ENCODE measurements at places on chromosomes 3 and 15.
A peak's percentile ranks its signal among the peaks of the same experiment; 100 is the strongest.

- no peak for DNase-seq
Observed at GRCh38 chr15:88745696-88746095, 57.5 kb upstream of the ACAN start.

DNA sequence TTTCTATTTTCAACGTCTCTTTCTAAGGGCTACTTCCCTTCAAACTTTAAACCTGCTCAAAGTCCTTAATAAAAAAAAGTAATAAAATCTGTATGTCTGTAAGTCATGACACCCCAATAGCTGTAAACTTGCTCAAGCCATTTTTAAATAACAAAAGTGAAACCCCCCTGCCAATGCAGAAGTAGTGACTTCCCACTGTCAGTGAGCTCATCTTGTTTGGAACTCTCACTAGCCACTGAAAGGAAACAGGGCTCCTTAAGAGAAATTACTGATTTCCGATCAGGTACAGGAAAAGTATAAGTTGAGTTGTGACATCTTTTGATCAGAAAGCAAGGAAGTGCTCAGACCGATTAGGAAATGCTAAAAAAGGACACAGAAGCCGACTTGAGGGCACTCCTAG is 27.6 kb upstream of the GPR171 start:
- DNase-seq = no peak

DNA sequence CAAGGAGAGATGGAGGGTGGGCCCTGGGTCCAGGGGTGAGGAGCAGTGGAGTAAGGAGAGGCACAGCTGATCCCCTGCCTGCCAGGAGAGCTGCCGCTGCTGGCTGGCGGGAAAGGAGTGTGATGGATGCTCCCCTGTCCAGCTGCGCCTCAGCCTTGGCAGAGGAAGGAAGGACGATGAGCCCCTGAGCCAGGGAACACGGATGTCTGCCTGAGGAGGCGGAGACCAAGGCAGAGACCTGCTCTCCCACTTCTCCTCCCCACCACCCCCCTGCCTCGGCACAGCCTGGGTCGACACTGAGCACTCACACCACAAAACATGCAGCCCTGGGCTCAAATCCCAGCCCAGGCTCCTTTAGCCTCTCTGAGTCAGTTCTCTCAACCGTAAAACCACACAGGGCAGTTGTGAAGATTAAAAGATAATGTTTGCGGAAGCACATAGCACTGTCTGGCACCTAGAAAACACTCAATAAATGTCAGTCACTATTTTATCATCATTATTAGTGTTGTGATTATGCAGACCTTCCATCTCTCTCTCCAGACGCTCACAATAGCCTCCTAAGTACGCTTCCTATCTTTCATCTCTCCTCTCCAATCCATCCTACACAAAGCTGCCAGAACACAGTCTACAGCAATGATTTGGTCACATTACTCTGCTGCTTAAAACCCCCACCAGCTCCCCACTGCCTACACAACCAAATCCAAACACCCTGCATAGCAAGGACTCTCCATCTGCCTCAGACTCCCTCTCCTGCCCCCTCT is 52.2 kb downstream of the SEMA5B start:
- peak; percentile 95 for DNase-seq

DNA sequence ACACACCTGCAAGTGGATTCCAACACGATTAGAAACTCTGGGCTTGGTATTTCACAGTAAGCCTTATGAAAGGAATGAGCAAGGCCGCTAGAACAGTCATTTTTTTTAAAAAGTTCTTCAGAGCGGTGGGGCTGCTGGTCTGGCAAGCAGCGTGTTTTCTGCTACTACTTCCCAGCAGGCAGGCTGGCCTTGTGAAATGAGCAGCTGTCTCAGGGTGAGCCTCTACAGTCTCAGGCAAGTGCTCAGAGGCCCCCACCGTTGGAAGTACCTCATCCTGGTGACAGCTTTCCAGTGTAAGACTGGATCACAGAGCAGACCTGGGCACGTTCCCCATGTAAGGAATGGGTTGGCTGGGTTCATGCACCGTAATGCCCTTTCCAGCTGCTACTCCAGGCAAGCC is 119.2 kb downstream of the LRIG1 start:
- DNase-seq = no peak

DNA sequence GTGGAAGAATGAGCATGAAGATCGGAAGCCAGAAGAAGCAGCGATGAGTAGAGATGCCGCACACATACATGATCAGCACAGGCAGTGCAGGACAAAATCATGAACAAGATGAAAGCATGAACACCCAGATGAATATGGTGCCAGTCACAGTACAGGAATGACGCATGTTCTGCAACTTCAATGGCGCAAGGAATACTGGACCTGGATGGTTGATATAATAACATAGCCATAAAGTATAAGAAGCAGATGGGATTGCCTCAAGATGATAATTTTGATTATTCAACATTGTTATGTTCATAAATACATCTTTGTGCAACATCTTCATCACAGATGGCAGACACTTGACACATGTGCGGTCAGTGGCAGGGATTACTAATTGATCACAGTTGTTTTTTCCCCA is 59.7 kb upstream of the SLCO3A1 start:
- no peak for DNase-seq

DNA sequence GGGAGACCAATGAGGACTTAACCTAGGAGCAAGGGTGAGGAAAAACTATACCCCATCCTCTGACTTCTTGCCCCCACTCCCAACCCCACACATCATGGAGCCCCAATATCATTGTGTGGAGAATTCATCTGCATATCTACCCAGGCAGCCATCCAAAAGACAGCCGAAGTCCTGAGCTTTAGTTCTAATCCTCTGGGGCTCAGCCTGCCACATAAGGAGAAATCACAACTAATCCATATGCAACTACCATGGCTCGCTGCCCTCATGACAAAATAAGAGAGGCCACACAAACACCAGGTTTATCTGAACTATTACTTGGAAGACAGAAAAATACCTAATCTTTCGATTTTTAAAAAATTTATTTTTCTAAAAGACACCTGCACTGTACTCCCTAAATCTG is 17.7 kb downstream of the HEXA start:
- no peak for DNase-seq

DNA sequence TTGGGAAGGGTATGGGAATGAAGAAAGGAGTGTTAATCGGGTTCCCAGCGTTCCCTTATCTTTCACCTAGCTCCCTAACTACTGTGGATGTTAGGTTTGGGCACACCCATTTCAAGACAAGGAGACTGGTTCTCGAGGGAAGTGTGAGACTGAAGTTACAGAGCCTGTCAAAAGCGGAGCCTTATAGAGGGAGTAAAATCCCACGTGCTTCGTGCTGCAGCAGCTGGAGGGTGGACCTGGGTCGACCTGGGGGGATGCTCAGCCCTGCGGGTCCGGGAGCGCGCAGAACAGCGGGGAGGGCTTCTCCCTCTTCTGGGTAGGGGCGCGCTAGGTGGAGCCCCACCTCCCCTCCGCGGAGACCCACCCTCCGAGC is 314 bp upstream of the TMED3 start:
- peak; percentile 83 for DNase-seq

DNA sequence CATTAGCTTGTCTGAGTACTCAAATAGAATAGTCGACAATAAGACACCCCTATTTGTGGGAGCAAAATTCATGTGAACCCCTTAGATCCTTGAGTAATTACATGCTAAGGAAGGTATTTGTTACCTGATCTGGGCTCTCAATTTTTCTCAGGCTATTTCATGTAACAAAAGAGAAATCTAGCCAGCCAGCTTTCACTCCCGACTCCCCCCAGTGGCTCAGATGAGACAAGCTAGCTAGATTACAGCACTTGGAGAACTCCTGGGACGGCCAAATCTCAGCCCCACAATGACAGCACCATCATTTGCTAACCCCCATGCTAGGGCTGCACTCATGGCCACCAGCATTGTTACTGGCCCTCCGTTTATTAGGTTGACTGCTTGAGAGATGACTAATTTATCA is 41.3 kb downstream of the GLDN start:
- peak; percentile 81 for DNase-seq

DNA sequence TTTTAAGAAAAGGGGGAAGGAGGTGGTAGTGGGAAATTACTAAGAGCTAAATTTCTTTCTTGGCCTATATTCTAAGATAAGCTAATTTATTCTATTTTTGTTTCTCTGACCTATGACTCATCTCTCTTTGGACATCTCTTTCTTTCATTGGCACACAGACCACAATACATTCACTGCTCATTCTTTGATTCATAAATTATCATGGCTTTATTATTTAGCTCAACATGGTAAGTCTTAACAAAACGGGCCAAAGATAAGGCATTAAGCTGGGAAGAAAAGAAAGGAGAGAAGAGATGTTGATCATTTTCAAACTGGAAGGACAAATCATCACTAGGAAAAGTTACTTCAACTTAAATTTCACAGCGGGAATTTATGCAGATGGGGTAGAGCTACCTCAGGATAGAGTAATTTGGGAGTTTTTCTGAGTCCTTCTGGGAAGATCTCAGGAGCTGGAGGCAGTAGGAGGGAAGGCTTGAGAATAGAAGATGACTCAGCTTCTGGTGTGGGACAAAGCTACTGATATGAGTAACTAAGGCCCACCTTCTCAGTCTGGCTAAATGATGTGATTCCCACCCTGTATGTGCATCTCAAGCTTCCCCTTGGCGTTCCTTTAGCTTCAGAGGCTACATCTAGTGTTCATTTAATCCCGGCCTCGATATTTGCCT is 7.5 kb upstream of the ALCAM start:
- DNase-seq = peak; percentile 51

DNA sequence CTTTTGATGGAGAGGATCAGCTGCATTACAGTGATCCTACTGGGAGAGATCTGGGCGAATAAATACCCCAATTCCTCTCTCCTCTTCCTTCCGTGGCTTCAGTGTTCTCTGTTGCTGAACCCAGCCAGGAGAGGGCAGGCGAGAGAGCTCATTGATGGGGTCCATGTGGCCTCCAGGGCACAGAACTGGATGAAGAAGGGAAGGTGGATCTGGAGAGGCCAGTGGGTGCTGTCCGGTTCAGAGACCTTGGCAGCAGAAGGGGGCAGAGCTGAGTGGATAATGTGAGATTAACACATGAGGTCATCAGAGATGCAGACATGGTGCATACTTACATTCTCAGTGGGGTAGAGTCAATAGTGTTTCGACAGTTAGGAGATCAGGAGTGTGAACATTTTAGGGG is 193.6 kb downstream of the CLSTN2 start:
- peak; percentile 83 for DNase-seq

Data from mesendoderm (in vitro differentiated cells).